ENCODE measurements at places on chromosomes 16 and 17. TPM values are rescaled to one million over a fixed set of nuclear protein-coding genes. Genes with fewer than 3 reads are reported as not detected.

The TBC1D3H gene
- not detected for total RNA-seq

The PHOSPHO1 gene
- not detected for total RNA-seq

The EVPLL gene
- total RNA-seq = not detected

The CENPX gene
- 25.1 TPM for total RNA-seq

The ALOXE3 gene
- 0.12 TPM for total RNA-seq

Data from chondrocyte (in vitro differentiated cells).